ENCODE measurements at places on chromosomes 1 and 21.

GRCh38 chr1:113647164-113647563 lies 112.1 kb downstream of the PHTF1 start:
- no peak for DNase-seq

GRCh38 chr1:22787636-22788035 lies 77.0 kb downstream of the EPHB2 start:
- no peak for DNase-seq

DNA sequence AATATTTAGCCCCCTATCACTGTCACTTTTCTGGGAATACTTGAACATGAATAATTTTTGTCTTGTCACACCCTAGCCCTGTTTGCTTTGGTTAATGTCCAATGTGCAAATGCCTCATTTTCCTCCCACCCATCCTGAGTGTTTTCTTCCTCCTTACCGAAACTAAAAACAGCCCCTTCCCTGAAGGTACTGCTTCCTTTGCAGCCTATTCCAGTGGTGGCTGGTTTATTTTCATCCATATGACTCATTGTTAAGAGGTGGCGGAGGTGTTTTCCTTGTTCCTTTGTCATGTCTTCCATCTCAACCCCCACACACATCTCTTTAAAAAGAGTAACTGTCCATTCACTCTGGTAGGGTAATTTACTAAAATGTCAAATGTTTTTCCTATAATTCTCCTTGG lies 40.4 kb downstream of the CD55 start:
- DNase-seq: no peak

- DNase-seq: no peak
Observed at GRCh38 chr1:207519505-207520399, 23.8 kb downstream of the CR1 start.

- DNase-seq: no peak
Observed at GRCh38 chr1:5895446-5896406, 96.5 kb downstream of the NPHP4 start.

DNA sequence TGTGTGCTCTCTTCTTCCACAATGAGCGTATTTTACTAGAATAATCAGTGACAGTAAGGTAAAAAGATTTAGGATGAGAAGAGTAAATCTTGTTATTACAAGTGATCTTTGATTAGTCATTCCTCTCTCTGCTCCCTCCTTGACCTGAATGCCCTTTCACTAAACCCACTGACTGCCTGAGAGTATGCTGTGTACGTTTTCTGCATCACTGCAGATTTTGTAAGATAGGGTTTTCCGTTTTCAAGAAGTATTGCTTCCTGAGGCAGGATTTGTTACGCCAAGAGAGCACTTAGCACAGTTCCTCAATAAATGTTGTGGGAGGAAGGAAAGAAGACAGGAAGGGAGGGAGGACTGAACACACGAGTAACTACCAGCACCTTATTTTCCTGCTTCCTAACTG lies 7.7 kb upstream of the LAMB3 start:
- DNase-seq: no peak

- DNase-seq: peak; percentile 22
Observed at GRCh38 chr1:22611530-22611947, 24.9 kb upstream of the C1QA start.

GRCh38 chr1:96865731-96866685 lies 144.4 kb downstream of the PTBP2 start:
- no peak for DNase-seq

- no peak for DNase-seq
Observed at GRCh38 chr21:43910460-43910859, 45.4 kb downstream of the AGPAT3 start.

- DNase-seq: no peak
Observed at GRCh38 chr1:113282893-113283285, 107.4 kb upstream of the MAGI3 start.

DNA sequence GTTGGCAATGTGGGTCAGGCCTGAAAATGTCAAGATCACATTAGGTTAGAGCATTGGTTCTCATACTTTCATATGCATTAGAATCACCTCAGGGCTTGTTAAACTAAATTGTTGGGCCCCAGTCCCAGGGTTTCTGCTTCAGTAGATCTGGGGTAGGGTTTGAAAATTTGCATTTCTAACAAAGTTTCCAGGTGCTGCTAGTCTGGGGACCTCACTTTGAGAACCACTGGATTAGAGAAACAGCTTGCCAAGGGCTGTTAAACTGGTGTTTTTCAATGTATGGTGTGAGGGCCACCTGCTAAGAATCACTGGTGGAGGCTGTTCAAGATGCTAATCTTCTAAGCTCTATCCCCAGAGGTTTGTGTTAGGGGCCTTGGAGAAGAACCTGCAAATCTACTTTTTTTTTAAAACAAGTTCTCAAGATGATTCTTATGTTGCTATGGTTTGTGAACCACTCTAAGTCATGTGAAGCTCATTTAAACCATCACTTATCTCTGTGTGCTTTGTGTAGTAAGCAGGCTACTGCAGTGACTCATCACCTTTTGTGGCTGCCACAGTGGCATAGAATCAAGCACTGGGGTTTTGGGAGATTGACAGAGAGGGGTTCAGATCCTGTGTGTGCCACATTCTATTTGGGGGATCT lies 152.2 kb downstream of the S1PR1 start:
- DNase-seq: peak; percentile 8

GRCh38 chr1:118785246-118785645 lies 202.9 kb downstream of the TBX15 start:
- no peak for DNase-seq

DNA sequence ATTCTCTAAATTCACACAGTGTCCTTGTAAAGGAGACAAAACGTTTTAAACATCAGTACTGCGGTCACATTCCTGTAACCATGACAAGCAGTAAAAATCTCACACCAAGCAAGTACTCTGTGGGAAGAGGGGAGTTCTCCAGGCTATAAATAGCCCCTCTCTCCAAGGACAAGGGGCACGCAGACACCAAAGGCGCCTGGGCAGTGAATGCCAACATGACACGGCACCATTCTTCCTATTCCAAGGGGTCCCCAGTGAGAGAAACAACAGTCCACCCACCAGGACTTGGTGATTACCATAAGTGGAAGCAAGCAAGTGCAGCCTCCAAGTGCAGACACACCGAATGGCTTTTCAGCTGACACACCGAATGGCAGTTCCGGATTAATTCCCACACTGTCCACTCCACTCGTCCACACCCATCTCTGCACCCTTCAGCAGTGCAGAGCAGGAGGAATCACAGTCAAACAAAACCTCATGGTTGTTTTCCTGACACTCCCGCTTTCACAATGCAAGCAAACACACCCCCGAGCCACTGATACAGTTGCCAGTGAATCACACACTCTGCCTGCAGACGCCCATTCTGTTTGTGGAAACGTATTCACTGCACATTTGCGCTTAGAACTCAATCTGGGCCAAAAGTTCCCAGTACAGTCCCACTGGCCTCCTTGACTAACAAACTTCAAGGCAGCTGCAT lies 1.8 kb downstream of the PTTG1IP start:
- no peak for DNase-seq

- no peak for DNase-seq
Observed at GRCh38 chr1:185680453-185680852, 53.7 kb upstream of the HMCN1 start.

- DNase-seq: no peak
Observed at GRCh38 chr1:47684518-47684917, 246.7 kb downstream of the FOXD2 start.

DNA sequence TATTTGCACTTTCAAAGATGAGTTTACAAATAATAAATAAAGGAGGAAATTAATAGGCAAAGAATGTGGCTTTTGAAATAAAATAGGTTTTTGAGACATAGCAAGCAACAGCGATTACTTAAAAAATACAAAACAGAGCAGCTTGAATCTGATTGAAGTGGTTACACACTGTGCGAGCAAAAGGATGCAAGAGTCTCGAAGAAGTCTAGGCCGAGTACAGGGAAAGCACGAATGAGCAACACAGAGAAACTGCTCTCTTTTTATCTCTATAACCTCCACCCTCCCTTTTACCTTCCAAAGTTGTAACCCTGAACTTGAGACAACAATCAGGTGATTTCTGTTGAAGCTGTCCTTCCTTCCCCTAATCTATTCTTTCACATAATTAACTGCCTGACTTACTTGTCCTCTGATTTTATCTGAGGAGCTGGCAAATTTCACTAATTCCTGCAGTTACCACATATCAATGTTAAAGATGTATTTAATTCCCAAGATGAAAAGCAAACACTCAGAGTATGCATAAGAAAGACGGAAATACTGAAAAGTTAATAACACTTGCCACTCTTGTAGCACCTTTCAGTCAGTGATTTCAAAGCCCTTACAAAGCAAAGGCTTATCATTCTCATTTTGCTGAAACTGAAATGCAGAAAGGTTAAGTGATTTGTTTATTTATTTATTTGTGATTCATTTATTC lies 1030.1 kb downstream of the ADGRL2 start:
- DNase-seq: no peak

- DNase-seq: no peak
Observed at GRCh38 chr21:42332557-42333317, 17.5 kb upstream of the TFF3 start.

- no peak for DNase-seq
Observed at GRCh38 chr1:37425221-37425620, 49.2 kb upstream of the ZC3H12A start.

- peak; percentile 75 for DNase-seq
Observed at GRCh38 chr1:204828352-204828850, 42.3 kb upstream of the NFASC start.

GRCh38 chr1:33284049-33284448 lies 27.8 kb downstream of the ZNF362 start:
- DNase-seq: no peak

- DNase-seq: no peak
Observed at GRCh38 chr1:77847621-77848080, 40.8 kb upstream of the NEXN start.

DNA sequence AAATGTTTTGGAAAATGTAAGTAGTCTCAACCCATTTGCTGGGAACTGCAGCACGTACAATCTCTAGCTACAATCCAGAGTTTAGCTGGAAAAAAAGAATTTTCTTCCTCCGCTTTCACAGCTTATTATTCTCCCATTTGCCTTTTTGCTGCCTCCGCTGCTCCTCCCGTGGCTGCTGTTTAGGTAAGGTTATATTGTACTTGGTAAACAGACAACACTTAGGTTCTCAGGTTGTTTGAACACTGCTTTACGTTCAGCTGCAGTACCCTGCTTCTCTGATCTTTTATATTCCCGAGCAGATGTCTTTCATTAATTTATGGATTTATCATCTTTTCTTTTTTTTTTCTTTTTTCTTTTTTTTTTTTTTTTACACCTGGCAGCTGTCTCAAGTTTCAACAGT lies 14.3 kb downstream of the PROX1 start:
- no peak for DNase-seq

- DNase-seq: no peak
Observed at GRCh38 chr1:21550866-21551475, 41.7 kb downstream of the ALPL start.

DNA sequence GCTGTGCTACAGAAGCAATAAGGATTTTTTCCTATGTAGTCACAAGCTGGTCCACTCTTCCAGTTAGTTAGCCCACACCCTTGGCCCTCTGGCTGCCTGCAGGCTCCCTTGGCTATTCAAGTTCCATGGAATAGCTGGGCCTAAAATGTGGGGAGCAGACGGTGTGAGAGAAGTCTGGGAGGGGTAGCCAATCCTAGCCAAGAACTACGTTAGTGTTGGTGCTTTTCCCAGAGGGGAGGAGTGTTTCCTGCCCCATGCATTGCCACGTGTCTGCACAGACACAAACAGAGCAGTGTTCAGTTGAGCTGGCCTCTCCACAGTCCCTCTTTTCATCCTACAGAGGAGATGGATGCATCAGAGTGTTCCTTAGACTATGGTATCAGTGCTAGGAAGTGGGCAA lies 59.0 kb upstream of the IPO9 start:
- DNase-seq: no peak

- no peak for DNase-seq
Observed at GRCh38 chr1:234978397-234979295, 150.0 kb downstream of the TOMM20 start.

DNA sequence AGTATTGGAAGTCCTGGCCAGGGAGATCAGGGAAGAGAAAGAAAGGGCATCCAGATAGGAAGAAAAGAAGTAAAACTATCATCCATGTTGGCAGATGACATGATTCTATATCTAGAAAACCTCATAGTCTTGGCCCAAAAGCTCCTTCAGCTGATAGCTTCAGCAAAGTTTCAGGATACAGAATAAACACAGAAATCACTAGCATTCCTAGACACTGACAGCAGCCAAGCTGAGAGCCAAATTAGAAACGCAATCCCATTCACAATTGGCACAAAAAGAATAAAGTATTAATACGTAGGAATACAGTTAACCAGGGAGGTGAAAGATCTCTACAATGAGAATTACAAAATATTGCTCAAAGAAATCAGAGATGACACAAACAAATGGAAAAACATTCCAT lies 44.6 kb downstream of the ZFYVE9 start:
- no peak for DNase-seq

DNA sequence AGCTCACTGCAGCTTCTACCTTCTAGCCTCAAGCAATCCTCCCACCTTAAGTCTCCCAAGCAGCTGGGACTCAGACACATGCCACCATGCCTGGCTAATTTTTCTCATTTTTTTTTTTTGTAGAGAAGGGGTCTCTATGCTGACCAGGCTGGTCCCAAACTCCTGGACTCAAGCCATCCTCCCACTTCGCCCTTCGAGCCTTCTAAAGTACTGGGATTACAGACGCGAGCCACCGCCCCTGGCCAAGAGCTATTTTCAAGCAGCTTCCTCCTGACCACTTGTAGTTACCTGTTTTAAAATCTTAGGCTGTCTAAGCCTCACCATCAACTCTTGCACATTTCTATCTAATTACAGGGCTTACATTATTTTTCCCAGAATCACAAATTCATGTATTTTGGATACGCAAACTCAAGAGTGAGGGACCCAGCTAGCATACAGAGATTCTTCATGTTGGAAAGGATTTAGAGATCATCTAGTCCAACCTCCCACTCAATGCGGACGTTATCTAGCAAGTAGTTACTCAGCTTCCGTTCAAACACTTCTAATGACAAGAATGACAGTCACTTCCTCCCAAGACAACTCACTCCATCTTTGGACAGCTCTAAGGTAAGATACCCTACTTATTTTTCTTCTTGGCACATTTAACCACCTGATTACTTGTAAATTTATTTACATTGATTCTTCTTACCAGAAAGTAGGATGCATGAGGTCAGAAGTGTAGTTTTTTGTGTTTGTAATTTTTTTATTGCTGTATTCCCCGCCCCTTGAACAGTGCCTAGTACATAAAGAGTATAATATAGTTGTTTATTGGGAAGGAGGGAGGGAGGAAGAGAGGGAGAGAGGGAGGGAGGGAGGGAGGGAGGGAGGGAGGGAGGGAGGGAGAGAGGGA lies 65.4 kb downstream of the LUZP1 start:
- DNase-seq: peak; percentile 23

Measured in activated naive CD4-positive, alpha-beta T cell treated with anti-CD3 and anti-CD28 coated beads, Interleukin-2, amount 50 U/mL, for 72 hours (primary cell).